ENCODE measurements at places on chromosomes 4 and X.

DNA sequence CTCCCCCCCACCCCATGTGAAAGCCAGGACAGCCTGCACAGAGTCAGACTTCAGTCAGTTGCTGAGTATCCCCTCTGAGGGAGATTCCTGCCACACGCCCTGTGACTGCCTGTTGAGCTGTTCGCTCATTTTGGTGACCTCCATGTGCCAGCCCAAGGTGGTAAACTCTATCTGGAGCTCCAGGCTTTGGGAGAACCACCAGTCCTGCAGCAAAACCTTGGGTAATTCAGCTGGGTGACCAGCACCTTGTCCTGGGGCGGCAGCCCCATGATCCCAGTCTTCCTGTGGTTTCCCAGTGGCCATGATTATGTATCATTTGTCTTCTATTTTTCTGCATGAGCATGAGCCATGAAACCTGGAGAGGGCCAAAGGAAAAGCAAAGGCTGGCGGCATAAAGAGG lies 73.4 kb downstream of the NBDY start:
- DNase-seq, result no peak

DNA sequence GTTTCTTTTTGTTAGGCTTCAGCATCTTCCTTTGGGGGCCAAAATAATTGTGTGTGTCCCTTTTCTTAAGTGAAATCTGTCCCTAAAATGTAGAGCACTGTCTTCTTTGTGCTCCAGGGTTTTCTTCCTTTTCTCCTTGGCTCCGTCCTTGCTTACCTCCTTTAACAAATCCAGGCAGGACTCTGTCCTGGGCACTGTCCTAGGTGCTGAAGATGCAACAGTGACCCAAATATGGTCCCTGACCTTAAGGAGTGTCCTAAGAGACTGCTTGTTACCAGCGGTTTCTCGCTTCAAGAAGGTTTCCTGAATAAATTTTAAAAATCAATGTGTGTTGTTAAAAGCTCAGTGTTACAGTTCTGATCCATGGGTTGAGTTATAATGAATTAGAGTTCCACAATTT lies 471.8 kb downstream of the KCNIP4 start:
- DNase-seq, result no peak

GRCh38 chrX:19064175-19064574 lies 58.1 kb downstream of the ADGRG2 start:
- DNase-seq, result no peak

GRCh38 chr4:140236654-140237169 lies 82.7 kb upstream of the MAML3 start:
- no peak for DNase-seq

GRCh38 chr4:53421791-53422190 lies 44.4 kb downstream of the FIP1L1 start:
- no peak for DNase-seq

- no peak for DNase-seq
Measured at GRCh38 chr4:3466691-3467600, 3.8 kb downstream of the DOK7 start.

GRCh38 chrX:3697701-3698279 lies 15.7 kb downstream of the PRKX start:
- DNase-seq, result no peak

GRCh38 chrX:30568136-30568535 lies 9.4 kb downstream of the TASL start:
- no peak for DNase-seq

DNA sequence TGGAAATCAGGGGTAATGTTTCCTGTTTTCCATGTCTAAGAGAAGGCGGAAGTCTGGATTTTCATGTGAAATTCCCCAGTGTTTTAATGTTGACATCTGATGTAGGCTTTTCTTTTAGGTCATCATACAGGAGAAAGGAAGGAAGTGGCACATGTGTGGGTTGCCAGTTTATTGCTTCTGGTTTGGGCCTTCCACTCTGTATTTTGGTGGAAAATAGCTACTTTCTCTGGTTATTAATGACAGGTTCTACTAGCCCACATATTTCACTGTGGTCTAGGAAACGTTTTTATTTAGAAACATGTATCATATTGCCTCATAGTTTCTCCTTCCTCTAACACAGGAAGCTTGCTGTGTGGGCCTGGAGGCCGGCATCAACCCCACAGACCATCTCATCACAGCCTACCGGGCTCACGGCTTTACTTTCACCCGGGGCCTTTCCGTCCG lies 7.2 kb downstream of the PDHA1 start:
- no peak for DNase-seq

DNA sequence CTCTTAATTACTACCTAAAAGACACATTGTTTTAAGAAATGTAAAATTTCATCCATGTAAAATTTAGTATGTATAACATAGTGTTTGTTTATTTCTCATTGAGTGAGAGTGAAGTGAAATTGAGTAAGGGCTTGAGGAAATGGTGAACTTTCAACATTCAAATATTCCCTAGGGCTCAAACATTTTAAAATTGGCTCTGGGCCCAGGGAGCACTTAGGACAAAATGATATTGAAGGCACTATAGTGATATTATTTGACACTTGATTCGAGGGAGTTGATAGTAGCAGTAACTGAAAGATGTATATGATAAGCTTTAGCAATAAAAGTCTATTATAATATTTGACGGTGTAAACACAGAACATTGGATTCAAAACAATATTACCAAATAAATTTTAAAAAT lies 1244.0 kb upstream of the TENM3 start:
- no peak for DNase-seq

DNA sequence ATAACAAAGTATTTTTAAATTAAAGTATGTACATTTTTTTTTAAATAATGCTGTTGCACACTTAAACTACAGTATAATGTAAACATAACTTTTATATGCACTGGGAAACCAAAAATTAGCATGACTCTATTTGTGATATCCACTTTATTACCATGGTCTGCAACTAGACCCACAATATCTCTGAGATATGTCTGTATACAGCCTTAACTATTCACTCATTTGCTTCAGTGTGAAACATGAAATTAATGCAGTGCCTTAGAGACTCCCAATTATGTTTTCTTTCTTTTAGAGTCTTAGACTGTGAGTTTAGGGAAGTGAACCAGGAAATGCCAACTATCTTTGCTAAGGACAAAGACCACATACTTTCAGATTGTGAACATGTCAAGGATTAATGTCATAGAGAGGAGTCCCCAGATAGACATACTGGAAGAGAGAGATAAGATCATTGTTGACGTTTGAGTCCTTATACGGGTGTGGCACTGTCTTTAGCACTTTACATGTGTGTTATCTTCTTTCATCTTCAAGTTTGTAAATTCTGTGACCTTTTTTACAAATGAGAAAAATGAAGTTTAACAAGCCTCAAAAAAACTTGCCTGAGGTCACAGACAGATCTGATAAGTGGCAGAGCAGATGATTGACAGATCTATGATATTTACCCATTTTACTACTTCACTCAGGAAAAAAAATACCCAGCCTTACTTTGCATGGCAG lies 23.2 kb downstream of the CXorf58 start:
- DNase-seq, result no peak

- DNase-seq, result no peak
Measured at GRCh38 chr4:165844161-165844560, 28.9 kb upstream of the TLL1 start.

- DNase-seq, result no peak
Measured at GRCh38 chr4:52164116-52164515, 113.0 kb downstream of the SPATA18 start.

DNA sequence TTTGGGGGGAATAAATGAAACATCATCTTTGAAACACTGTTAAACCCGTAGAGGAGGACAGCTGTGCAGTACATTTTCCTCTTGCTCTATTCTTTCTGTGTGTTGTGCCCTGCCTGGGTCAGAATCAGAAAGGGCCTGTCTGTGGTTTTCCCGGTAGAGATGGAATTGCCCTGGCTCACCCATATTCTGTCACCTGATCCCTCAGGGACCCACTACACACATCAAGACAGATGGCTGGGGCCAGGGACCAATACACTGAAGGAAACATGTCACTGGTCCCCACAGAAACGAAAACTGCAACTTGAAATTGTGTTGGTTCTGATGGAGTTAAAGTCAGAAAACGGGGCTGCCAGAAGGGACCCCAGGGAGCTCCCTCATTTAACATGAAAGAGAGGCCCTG lies 114.9 kb downstream of the ZNF827 start:
- DNase-seq, result no peak

GRCh38 chr4:53060278-53060677 lies 198.2 kb downstream of the RASL11B start:
- no peak for DNase-seq

DNA sequence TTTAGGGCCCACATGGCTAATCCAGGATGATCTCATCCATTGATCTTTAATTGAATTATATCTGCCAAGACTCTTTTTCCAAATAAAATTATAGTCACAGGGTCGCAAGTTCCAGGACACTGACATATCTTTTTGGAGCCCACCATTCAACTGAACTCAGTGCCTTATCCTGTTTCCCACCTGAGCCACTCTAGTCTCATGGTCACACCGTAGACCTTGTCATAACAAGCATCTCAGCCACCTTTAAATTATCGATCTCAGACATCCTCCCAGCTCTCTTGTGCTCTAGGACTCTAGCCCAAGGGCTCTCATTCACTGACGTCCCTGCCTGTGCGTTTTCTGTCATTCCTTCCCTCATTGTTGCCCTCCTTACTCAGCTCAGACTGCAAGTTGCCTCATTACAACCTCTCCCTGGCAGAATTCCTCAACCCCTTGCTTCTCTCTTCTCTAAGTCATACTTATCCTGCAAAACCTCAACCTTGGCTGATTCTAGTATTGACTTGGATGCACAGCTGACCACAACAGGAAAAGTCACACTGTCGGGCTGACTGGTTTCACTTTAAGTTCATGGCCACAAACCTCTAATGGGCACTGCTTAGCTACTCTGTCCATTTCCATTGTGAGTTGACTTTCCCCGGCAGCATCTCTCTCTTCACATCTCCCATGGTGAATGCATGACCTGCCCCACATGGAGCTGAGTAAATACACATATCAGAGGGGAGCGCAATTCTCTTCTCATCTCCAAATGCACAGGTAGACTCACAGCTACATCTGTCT lies 91.0 kb upstream of the TRIM2 start:
- DNase-seq, result no peak

DNA sequence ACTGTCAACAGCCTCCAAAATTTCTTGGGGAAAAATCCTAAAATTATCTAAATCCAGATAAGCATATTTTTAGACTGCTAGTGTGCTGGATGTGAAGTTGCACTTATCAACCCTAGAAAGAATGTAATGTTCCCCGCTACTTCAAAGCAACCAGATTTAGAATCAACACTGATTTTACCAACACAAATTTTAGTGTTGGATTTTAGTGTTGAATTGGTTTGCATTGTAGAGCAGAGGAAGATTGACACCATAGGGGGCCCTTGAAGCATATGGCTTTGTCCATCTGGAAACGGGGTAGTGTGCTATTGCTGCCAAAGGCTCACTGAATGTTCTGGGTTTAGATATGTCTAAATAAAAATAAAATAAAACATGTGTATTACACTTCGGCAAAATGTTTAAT lies 126.3 kb upstream of the EMCN start:
- no peak for DNase-seq

GRCh38 chr4:106231931-106232330 lies 84.1 kb downstream of the TBCK start:
- no peak for DNase-seq

- no peak for DNase-seq
Measured at GRCh38 chr4:89420507-89420906, 112.9 kb upstream of the GPRIN3 start.

DNA sequence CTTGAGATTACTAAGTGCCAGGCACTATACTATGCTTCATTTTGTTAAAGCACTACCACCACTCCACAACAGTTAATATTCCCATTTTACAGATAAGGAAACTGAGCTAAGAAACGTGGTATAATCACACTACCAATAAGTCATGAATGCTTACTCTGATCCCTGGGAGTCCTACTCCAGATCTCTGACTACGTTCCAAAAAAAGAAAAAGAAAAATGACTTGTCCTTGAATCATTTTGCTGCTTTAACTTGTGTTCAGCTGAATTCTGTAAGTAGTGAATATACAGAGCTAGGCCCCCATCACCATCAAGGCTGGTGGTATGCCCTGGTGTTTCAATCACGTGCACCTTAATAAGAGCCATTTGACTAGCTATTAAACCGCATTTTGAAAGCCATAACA lies 39.4 kb downstream of the LDB2 start:
- no peak for DNase-seq

- no peak for DNase-seq
Measured at GRCh38 chr4:167966143-167966542, 126.2 kb upstream of the ANXA10 start.

GRCh38 chr4:74262522-74262921 lies 45.7 kb upstream of the EPGN start:
- no peak for DNase-seq

- no peak for DNase-seq
Measured at GRCh38 chrX:119728487-119728886, 29.9 kb upstream of the SOWAHD start.

GRCh38 chr4:36326476-36327029 lies 45.1 kb downstream of the DTHD1 start:
- DNase-seq, result no peak

GRCh38 chr4:83208371-83209365 lies 75.9 kb downstream of the COQ2 start:
- DNase-seq, result no peak

DNA sequence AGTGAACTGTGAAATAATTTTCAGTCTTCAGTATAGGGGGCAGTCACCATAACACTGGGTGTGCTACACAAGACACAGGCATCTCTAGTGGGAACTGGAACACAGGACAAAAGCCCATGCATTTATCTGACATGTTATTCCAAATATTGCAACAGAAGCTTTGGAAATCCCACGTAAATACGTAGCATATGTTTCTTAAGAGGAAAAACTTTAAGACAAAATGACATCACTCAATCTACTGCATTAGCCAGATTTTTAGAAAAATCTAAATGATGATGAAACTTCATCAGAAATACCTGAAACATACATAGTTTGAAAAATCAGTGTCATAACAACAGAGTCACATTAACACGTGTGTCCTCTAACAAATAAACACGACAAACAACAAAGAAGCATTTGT lies 14.5 kb downstream of the SHISA3 start:
- no peak for DNase-seq

- DNase-seq, result no peak
Measured at GRCh38 chrX:23803931-23804381, 21.0 kb downstream of the SAT1 start.

GRCh38 chr4:48212165-48212564 lies 57.5 kb downstream of the TEC start:
- no peak for DNase-seq

DNA sequence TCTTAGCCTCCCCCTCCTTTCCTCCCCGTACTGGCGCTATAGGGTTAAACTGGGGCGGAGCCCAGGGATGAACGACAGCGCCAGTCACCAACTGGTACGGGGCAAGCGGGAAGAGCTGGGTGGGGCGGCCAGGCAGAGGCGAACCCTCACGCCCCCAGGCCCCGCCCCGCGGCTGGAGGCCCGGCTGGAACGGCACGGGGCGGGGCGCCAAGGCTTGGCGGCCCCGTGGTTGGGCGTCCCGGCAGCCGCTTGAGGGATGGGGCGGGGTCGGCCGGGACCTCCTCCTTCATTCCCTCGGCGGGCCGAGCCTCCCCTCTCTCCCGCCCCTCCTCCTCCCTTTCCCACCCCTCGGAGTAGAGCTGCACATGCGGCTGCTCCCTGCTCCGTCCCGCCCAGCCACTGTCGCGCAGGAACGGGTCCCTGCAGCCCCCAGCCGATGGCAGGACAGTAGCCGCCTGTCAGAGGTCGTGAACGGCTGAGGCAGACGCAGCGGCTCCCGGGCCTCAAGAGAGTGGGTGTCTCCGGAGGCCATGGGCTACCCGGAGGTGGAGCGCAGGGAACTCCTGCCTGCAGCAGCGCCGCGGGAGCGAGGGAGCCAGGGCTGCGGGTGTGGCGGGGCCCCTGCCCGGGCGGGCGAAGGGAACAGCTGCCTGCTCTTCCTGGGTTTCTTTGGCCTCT lies at the start of gene EDA:
TSS of gene EDA (plus strand) at position 335 of the 678 bp plus-strand sequence.
- peak; percentile 51 for DNase-seq

- DNase-seq, result no peak
Measured at GRCh38 chr4:149202117-149202516, 613.5 kb downstream of the IQCM start.
